Ovary (tissue), 10 donors: ENCODE measurements at places on chromosomes 5 and 9. TPM values are rescaled to one million over a fixed set of nuclear protein-coding genes. Genes with fewer than 3 reads are reported as not detected.

- H3K4me3 ChIP-seq, result no peak overlapping the region
- no peaks in the 10 kb centered on the region for H3K27me3 ChIP-seq
- no peak for DNase-seq
- no peak overlapping the region for H3K27ac ChIP-seq
Observed at GRCh38 chr9:1718836-1719235, 296.3 kb upstream of the SMARCA2 start.

GRCh38 chr9:124394167-124394566, 21.1 kb downstream of the PSMB7 start:
- DNase-seq, result no peak
- no peak overlapping the region for H3K4me3 ChIP-seq
- H3K27ac ChIP-seq, result no peak overlapping the region

C9orf153 gene
- 0.30 TPM for total RNA-seq

- no peak for DNase-seq
- H3K36me3 ChIP-seq, result no peaks in the 10 kb centered on the region
- no peak overlapping the region for H3K4me3 ChIP-seq
- H3K4me1 ChIP-seq, result no peaks in the 10 kb centered on the region
Observed at GRCh38 chr5:80884929-80885328, 75.2 kb upstream of the RASGRF2 start.

- H3K4me1 ChIP-seq, result peaks cover 4% of the 10 kb centered on the region
- H3K4me3 ChIP-seq, result peak overlapping the region; percentile 58
- H3K27ac ChIP-seq, result no peak overlapping the region
- no peaks in the 10 kb centered on the region for H3K36me3 ChIP-seq
Observed at GRCh38 chr9:26955222-26955903, 849 bp upstream of the IFT74 start.

MYMK gene
- not detected for total RNA-seq

DNA sequence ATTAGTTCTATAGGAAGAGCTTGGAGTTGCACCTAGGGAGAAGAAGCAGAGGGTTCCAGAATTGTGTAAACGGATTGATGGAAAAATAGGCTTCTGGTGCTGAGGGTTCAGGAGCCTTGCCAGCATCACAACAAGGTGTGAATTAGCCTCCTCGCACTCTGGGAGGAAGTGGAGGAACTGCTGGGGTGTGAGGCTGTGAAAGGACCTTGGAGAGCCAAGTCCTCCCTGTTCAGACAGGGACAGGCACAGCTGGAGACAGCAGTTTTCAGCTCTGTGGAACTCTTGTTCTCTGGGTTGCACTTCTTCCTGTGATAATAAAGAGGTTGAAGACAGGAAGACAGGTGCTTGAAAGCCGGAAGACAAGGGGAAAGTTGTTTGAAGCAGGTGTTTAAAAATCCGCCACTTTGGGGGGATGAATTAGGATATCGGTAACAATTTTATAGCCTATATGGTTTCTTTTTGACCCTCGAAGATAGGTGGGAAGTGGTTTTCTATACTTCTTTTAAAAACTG, 22.6 kb downstream of the DAPK1 start:
- no peaks in the 10 kb centered on the region for H3K36me3 ChIP-seq
- H3K27ac ChIP-seq, result peak overlapping the region; percentile 40
- H3K27me3 ChIP-seq, result no peaks in the 10 kb centered on the region

- no peaks in the 10 kb centered on the region for H3K27me3 ChIP-seq
- H3K4me1 ChIP-seq, result no peaks in the 10 kb centered on the region
- DNase-seq, result no peak
- no peak overlapping the region for H3K27ac ChIP-seq
- H3K4me3 ChIP-seq, result no peak overlapping the region
Observed at GRCh38 chr5:163759000-163759704, 253.7 kb downstream of the MAT2B start.

DNA sequence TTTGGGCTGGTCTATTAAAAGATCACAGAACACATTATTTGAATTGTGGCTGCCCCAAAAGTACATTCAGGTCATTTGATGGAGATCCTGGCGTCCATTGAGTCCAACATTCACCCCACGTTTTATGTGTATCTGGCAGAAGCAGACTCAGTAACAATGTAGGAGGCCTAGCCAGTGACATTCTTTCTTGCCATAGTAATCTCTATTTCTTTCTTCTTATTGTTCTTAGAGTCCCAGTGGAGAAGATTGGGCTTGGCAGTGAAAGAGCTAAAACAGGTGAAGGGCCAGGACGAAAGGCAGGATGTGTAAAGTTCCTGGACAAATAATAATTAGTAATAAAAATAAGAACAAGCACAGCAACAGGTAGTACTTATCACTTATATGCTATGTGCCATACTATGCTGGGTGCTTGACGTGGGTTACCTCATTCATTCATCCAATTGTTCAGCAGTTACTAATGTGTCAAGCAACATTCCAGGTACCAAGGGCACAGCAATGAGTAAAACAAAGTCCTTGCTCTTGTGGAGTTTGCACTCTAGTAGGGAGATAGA, 12.6 kb upstream of the ANKH start:
- no peak overlapping the region for H3K27ac ChIP-seq
- H3K4me3 ChIP-seq, result no peak overlapping the region
- no peaks in the 10 kb centered on the region for H3K36me3 ChIP-seq
- no peak for DNase-seq

- no peak for DNase-seq
- H3K36me3 ChIP-seq, result no peaks in the 10 kb centered on the region
- no peak overlapping the region for H3K4me3 ChIP-seq
- no peaks in the 10 kb centered on the region for H3K27me3 ChIP-seq
- H3K27ac ChIP-seq, result no peak overlapping the region
Observed at GRCh38 chr5:88108490-88109279, 160.0 kb downstream of the TMEM161B start.

- no peak for DNase-seq
- no peaks in the 10 kb centered on the region for H3K27me3 ChIP-seq
- no peaks in the 10 kb centered on the region for H3K4me1 ChIP-seq
- H3K27ac ChIP-seq, result no peak overlapping the region
- no peak overlapping the region for H3K4me3 ChIP-seq
Observed at GRCh38 chr5:179367491-179367890, 22.2 kb upstream of the ADAMTS2 start.

GRCh38 chr5:65076251-65076869, 307.6 kb downstream of the CWC27 start:
- no peak overlapping the region for H3K4me3 ChIP-seq
- H3K4me1 ChIP-seq, result no peaks in the 10 kb centered on the region
- no peak overlapping the region for H3K27ac ChIP-seq
- no peaks in the 10 kb centered on the region for H3K27me3 ChIP-seq
- DNase-seq, result peak; percentile 54
- no peaks in the 10 kb centered on the region for H3K36me3 ChIP-seq

DNA sequence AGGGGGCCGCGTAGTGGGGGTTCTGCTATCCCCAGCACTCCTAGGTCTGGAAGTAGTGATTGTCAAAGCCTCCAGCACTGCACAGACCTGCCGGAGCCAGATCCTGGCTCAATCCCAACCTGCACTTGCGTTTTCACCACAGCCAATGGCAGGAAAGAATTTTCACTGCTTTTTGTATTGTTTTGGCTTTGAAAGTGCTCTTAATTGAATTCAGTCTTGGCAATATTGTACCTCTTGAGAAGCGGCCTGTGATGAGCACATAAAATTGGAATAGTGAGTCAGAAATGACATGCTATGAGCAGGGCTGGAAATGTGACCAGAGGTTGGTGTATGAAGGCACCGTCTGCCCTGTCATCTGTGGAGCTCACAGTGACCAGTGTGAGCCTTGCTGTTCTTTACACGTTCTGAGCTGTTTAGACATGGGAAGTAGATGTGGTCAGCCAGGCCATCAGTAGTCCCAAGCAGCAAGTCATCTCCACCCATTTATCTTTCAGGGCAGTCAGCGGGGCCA, 41.5 kb downstream of the SECISBP2 start:
- no peak overlapping the region for H3K4me3 ChIP-seq
- H3K27ac ChIP-seq, result no peak overlapping the region
- no peaks in the 10 kb centered on the region for H3K4me1 ChIP-seq
- no peaks in the 10 kb centered on the region for H3K36me3 ChIP-seq

STXBP1 gene
- total RNA-seq, result 72.5 TPM

DNA sequence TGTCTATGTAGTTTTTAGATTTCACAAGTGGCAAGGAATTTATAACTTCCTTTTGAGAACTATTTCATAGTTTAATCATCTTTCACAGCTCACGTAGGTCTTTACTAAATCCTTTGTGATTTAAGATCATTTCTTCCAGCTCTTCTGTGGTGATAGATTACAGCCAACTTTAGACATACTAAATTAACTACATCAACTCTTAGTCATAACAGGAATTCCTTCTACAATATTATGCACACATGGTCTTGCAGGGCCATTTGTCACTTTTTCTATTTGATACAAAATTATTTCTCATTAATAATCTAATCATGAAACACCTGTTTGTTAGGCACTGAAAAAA, 208.4 kb downstream of the PDE4D start:
- H3K4me3 ChIP-seq, result no peak overlapping the region
- H3K27ac ChIP-seq, result no peak overlapping the region
- no peak for DNase-seq
- H3K27me3 ChIP-seq, result no peaks in the 10 kb centered on the region
- H3K4me1 ChIP-seq, result no peaks in the 10 kb centered on the region

- no peaks in the 10 kb centered on the region for H3K27me3 ChIP-seq
- no peaks in the 10 kb centered on the region for H3K4me1 ChIP-seq
- H3K36me3 ChIP-seq, result no peaks in the 10 kb centered on the region
Observed at GRCh38 chr5:118249386-118249785, 739.0 kb downstream of the DTWD2 start.

GRCh38 chr9:81465468-81466011, 223.8 kb downstream of the TLE1 start:
- peaks cover 4% of the 10 kb centered on the region for H3K4me1 ChIP-seq
- no peak overlapping the region for H3K4me3 ChIP-seq
- DNase-seq, result no peak
- H3K27ac ChIP-seq, result no peak overlapping the region

DNA sequence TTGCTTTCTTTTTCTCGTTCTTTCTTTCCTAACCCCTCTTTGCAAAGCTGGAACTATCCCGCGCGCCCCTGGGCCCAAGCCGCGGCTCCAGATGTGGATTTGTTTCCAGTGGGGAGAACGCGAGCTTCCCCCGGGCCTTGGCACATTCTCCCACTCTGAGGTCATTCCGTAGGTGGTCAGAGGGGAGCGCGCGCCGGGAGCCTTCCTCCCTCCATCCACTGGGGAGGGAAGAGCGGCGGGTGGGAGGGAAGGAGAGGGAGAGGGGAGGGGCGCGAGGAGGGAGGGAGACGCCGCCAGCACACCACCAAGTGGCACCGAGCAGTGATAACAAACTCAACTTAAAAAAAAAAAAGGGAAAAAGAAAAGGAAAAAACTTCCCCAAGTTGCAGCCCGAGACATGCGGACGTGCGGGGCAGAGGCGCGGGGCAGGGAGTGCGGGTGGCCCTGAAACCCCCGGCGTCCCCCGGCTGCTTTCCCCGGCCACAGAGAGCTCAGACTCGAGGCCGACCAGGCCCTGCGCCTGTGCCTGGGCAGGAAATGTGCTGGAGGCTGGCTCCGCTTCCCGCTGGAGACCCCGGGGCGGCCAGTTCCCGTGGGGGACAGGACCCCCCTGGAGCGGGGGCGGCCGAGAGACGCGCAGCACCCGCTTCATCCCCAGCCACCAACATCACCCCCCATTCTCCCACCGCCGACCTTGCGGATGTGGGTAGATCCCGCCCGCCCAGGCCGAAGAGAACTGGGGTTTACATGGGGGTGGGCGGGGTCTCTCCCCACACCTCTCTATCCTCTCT, 3.1 kb downstream of the IER5L start:
- no peaks in the 10 kb centered on the region for H3K27me3 ChIP-seq
- peak; percentile 91 for DNase-seq
- H3K36me3 ChIP-seq, result no peaks in the 10 kb centered on the region
- H3K4me3 ChIP-seq, result peak overlapping the region; percentile 52

- no peaks in the 10 kb centered on the region for H3K4me1 ChIP-seq
- H3K4me3 ChIP-seq, result no peak overlapping the region
- no peaks in the 10 kb centered on the region for H3K27me3 ChIP-seq
- no peak for DNase-seq
Observed at GRCh38 chr5:59615272-59615671, 278.3 kb downstream of the PDE4D start.

CYFIP2 gene
- total RNA-seq, result 18.0 TPM

PCSK5 gene
- total RNA-seq, result 19.1 TPM

DNA sequence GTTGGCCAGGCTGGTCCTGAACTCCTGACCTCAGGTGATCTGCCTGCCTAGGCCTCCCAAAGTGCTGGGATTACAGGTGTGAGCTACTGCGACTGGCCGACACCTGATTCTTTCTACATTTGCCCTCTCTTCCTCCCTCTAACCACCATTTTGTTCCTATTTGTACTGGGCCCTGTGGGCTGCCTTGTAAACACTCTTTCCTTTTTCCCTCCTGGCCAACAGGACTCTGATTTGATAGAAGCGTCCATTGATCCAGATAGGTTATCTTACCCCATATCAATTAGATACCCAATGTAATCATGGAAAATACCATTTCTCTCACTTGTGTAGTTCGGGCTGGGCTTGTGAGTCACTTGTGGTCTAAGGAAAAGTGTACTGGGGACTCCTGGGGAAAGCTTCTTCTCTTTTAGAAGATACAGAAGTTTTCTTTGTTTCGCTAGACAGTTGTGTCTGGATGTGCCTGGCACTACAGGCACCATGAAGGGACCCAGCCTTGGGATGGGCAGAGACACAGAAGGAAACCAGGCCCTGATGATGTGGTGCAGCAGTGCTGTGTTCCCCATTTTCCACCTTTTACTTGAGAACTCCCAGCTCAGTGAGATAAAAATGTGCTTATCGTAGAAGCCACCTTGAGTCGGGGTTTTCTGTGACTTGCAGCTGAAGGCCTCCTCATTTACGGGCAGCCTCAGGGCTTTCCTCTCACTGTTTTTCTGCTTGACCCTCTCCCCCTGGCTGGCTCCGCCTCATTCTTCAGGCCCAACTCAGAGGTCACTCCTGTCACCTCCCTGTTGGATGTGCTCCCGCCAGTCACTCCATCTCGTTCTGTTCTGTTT, 32.8 kb upstream of the CPEB4 start:
- no peaks in the 10 kb centered on the region for H3K27me3 ChIP-seq
- no peak overlapping the region for H3K4me3 ChIP-seq
- peaks cover 9% of the 10 kb centered on the region for H3K4me1 ChIP-seq
- DNase-seq, result no peak
- no peaks in the 10 kb centered on the region for H3K36me3 ChIP-seq
- no peak overlapping the region for H3K27ac ChIP-seq

ZNF883 gene
- 2.1 TPM for total RNA-seq
